Left renal pelvis (tissue), 4 donors: ENCODE measurements at places on chromosomes 6 and 20. TPM values are rescaled to one million over a fixed set of nuclear protein-coding genes. Genes with fewer than 3 reads are reported as not detected.

DNA sequence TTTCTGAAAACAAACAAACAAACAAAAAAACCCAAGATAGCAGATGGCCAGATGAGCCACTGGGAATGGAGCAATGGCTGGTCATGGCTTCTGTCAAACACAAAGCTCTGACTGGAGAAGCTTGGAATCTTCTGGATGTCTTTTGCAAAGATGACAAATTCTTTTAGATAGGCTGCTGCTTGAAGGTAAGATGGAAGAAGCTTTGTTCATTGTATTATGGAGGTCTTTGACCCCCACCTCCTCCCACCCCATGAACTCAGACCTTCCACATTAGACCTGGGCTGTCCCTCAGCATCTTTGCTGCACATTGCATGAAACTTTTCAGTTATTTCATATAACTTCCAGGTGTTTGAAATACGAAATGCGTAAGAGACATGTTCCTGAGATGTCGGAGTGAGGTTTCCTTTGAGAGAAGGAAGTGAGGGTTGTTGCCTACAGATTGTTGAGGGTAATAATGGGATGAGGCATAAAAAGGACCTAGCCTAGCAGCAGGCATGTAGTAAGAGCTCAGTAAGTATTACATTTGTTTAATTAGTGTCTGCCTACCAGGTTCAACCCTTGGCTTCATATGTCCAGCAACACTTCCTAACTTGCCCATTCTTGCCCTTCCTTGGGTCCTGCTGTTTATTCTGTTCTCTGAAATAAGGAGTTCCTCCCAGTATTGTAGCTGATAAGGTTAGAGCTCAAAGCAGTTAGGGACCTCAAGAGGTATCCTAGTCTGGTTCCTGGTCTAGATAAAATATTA, 51.4 kb upstream of the IER3 start:
- no peak for DNase-seq

GRCh38 chr20:45944151-45944964, 9.9 kb downstream of the PCIF1 start:
- no peak for DNase-seq

DNA sequence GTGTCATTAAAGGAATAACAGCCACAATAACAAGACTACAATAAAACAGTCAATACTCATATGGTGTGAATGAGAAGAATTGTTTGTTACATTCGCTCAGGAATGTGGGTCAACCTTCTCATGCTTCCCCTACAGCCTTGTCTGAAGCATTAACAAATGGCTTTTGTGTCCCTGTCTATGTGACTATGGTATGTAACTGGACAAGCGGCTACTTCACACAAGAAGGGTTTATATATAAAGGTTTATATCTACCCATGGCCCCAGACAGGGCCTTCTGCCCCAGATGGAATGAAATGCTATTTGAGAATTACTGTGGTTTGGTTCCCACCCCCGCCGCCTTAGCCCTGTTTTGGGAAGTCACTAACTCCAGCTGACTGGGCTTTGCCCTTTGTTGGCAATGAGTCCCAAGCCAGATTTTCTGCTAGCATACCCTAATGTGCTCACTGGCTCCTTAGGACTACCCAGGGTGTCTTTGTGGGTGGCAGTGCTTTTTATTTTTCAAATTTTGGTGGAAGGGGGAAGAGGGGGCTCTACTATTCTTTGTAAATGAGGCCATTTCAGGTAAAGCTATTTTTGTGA, 39.4 kb downstream of the TFAP2A start:
- DNase-seq, result no peak

RAET1G gene
- polyA plus RNA-seq, result 1.5 TPM
